ENCODE measurements at places on chromosomes 11 and 22.

DNA sequence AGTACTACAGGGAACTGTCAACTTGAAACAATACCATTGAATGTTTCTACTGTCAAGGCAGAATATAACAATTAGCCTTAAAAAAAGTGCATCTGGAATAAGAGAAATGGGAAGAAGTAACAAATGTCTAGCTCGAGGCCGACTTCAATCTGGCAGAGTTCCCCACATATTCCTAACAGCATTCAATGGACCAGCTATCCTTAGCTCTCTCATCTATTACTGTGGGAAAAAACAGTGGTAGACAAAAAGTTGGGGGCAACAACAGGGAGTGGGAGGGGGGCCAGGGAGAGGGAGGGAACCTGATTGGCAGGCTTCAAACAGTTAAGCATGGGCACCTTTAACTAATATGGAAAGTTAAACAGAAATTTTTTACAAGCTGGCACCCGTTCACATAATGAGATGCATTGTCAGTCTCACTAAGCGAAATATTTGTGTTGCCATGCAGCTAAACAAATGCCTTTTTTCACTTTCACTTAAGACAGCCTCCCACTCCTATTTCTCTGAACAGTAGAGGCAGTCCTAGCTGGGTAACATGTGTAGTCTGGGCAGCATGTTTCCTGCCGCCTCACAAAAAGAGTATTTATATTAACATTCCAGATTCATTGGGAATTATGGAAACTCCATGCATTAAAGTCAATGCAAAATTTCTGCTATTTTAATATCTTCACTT, 62.2 kb upstream of the SOX6 start:
- DNase-seq: no peak

GRCh38 chr11:10457901-10458300, 2.8 kb downstream of the AMPD3 start:
- no peak for DNase-seq

GRCh38 chr22:49461674-49462073, 366.0 kb downstream of the BRD1 start:
- DNase-seq: no peak

DNA sequence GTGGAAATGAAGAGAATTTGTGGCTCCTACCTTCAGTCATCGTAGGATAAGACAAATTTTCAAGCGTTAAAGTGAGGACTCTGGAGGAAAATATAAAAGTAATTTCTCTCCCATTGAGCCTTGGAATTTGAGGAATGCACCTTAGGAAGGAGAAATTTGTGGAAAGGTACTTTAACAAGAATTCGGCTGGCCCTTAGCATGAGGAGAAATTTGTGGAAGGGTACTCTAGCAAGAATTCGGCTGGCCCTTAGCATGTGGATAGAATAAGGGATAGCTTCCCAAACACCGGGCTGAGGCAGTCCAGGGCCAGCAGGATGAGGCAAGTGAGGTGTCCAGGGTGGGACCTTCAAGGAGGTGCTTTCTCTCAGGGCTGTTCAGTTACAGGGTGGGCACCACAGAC, 33.2 kb upstream of the FAR1 start:
- DNase-seq: no peak

DNA sequence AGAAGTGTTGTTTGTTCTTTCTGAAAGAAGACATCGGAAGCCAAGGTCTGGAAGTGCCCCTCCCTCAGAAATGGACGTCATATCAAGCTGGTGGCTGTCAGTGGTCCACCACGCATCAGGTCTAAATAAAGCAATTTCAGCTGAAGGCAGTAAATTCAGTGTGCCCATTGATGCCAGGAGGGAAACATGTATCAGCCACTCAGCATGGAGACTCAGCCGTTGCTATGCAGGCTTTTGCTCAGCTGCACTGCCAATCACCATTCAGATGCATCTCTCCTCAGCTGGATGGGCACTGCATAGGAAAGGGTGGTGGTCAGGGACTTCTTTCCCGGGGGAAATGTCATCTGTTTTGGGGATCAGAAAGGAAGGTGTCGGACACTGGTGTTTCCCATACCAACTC, 878.2 kb downstream of the NTM start:
- no peak for DNase-seq

GRCh38 chr11:86548271-86548917, 124.0 kb downstream of the ME3 start:
- DNase-seq: no peak

Measured in activated T-cell treated with anti-CD3 and anti-CD28 coated beads for 24 hours (primary cell).